Naive B cell (primary cell): ENCODE measurements at places on chromosomes 1 and 21.

GRCh38 chr1:29459620-29459945, 223.3 kb downstream of the PTPRU start:
- DNase-seq, result no peak

DNA sequence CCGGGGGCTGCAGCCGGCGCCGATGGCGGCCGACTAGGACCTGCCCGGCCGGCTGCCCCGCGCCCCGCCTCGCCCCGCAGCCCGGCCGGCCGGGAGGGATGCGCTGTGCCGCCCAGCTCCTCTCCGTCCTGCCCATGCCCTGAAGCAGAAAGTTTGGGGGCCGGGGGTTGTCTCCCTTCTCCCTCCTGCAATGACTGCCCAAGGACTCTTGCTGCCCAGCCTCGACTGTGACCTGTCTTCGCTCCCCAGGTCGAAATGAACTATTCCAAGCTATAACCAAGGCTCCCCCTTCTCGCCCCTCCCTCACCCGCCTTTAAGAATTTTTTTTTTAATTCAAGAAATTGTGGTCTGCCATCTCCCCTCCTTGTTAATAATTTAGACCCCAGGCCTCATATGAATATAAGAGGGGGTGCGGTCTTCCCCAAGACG, 361 bp downstream of the TMCC2 start:
- no peak for DNase-seq

GRCh38 chr1:63835128-63835527, 61.3 kb downstream of the ROR1 start:
- DNase-seq, result no peak

DNA sequence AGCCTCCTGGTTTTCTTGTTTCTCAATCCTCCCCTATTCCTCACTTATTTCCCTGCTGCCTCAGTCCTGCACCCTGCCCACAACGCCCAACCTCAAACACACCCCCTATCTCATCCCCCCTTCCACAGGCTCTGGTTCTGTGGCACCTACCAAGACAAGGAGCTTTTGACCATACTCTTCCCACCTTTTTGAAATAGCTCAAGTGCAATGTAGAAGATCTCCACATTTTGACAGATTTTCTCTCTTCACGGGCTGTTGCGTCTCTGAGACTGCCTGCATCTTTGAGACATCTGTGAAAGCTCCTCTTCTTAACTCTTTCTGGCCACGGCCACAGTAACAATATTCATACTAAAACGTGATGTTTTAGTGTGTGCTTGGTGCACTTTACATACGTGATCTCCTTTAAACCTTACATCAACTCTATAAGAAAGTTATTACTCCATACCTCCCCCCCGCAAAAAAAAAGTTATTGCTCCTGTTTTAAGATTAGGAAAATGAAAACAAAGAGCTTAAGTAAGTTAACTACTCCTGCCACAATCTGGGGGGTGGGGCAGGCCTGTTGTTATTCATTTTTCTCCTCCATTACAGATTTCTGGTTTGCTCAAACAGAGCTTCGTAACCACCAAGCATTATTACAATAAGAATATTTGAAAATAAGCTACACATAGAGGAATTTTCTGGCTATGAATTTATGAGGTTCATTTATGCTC, 1.8 kb upstream of the SERBP1 start:
- DNase-seq, result no peak

DNA sequence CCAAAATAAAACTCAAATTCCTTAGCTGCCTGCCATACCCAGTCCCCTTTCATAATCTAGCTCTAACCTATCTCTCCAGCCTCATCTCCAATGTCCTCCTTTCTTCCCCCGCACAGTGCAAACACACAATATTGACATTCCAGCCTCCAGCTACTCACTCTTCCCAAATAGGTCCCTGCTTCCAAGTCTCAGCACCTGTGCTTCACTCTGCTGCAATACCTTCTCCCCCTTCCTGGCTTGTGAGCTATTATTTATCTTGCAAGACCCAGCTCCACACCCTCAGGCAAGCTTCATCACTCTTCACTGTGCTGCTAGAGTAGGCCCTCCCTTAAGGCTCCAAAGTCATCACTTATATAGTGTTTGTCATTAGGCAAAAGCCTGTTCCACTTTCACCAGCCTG, 9.7 kb downstream of the PLPP3 start:
- no peak for DNase-seq

DNA sequence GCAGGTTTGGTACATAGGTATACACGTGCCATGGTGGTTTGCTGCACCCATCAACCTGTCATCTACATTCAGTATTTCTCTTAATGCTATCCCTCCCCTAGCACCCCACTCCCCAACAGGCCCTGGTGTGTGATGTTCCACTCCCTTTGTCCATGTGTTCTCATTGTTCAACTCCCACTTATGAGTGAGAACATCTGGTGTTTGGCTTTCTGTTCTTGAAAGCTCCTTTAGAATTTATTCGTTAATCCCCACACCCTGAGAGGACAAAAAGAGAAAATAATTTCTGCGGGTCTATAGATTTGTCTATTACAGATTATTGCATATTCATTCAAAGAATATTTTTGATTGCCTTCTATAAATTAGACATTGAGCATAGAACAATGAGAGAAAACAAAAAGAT, 455.5 kb downstream of the PLPP3 start:
- DNase-seq, result no peak

DNA sequence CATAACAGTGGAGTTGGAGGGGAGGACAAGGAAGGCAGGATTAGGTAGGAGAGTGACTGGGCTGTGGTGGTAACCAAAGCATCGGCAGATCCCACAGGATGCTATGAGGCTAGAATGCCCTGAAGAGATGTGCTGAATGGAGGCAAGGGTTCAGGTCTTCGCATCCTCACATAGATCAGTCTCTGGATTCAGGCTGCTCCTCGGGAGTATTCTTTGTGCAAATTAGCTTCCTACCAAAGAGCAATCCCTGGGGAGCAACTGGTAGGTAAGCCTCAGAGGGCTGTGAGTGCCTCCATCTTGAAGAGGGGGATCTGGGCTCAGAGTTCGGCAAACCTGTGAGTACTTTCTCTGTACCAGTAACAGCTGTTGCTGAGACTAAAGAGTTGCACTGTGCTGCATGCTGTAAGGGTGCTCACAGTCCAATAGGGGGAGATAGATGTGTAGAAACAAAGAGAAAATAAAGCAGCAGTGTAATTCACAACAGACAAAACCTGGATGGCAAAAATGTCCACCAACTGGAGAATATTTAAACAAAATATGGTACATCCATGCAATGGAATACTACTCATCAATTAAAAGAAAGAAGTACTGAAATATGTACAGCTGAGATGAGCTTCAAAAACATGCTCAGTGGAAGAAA, 322.4 kb upstream of the DEPDC1 start:
- DNase-seq, result no peak

DNA sequence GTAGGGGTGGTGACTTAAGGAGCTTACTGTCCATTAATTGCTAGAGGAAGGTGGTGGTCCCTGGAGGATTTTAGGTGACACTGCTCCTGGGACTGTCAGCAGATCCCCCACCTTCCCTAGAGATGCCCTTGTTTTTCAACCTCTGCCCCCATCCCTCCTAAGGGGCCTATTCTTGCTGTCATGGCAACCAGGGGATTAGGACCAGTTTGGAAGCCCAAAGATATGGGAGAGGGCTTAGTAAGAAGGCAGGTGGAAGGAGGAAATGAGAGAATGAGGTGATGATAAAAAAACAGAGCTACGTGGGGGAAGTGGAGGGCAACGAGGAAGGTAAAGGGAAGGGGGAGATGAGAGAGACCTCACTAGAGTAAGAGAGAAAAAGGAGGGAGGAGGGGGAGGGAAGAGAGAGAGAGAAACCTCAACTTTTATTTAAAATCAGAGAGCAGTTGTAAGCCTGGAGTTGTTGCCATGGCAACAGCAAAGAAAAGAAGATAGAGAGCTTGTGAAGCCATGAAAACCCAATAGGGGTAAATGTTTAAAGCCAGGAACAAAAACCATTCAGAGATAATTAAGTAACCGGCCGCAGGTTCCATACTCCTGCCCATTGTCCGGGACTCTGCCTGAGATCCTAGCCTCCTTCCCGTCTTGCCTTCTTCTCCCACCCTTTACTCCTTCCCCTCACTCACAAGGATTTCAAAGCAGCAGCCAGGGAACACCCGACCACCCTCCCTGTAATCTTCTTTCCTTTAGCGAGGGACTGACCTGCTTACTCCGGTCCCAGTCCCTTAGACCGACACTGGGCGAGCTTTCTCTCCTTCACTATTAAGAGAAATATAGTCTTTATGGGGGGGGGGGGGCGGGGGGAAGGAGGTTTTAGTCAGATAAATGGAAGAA, 20.6 kb downstream of the KIRREL1 start:
- no peak for DNase-seq

DNA sequence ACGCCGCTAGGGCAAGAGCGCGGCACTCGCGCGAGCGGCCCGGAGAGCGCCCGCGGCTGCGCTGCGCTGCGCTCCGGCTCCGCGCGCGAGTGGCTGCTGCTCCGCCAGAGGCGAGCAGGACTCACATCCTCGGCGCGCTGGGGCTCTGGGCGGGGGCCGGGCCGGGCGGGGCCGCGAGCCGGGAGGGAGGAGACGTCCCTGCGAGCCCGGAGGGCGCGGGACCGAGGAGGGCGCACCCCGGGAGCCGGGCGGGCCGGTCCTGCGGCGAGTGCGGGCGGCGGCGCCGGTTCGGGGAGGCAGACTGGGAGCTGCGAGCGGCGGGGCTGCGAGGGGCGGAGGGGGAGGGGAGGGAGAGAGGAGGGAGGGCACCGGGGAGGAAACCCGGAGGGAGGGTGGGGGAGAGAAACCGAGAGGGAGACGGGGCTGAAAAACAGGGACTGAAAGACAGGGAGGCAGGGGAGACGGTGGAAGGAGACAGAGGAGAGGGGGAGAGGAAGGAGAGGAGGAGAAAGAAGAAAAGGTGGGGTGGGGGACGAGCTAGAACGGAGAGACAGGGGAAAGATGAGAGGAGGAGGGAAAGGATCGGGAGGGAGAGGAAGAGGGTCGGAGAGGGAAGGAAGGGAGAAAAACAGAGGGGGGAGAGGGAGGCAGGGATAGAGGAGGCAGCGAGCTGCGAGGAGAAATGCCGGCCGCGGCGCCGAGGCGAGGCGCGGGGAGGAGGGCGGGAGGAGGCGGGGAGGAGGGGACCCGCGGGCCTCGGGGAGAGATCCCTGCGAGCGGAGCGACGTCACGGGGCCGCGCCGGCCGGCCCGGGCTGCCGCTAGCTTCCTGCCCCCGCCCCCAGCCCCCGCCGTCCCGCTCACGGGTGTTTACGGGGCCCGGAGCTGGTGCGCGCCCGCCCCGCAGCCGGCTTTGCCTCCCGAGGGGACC, at the start of gene CAMK2N1:
Gene CAMK2N1, minus strand, starts transcription at position 684 of the 930 bp plus-strand sequence. CDS start 831 bp downstream, outside the sequence.
- DNase-seq, result peak; percentile 21

- DNase-seq, result no peak
These were observed 56.6 kb upstream of the ID3 start for GRCh38 chr1:23615852-23616251.

DNA sequence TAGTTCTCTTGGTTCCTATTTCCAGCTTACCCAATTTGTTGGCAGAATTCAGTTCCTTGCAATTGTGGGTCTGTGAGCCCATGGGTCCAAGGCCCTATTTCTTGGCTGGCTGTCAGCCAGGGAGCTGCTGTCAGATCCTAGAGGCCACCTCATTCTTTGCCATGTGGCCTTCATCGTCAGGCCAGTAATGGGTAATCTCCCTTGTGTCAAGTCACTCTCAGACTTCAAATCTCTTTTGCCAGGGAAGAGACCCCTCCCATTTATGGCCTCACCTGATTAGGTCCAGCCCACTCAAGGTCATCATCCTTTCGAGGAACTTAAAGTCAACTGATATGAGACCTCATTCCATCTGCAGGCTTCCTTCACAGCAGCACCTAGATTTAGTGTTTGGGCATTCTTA, 17.9 kb downstream of the OBSCN start:
- no peak for DNase-seq

DNA sequence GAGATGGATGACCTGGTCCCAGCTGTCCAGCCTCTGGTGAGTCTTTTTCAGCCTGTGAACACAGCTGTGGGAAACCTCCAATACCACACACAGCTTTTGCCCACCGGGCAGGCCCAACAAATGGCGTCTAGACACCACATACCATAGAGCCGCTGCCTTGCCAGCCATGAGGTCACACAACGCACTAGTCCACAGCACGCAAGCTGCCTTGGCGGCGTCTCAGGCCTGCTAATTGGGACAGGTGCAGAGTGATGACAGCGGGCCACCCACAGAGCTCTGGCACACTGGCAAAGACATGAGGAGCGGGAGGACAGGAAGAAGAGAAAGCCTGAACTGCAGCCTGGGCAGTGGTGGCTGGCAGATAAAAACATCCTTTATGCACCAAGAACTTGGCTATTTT, 125.5 kb downstream of the ADAMTS1 start:
- no peak for DNase-seq

GRCh38 chr1:158200527-158200926, 19.8 kb downstream of the CD1D start:
- DNase-seq, result no peak

- no peak for DNase-seq
These were observed 8.0 kb downstream of the CR1 start for GRCh38 chr1:207503950-207504349.

- no peak for DNase-seq
These were observed 48.3 kb downstream of the CTTNBP2NL start for GRCh38 chr1:112444269-112444668.

DNA sequence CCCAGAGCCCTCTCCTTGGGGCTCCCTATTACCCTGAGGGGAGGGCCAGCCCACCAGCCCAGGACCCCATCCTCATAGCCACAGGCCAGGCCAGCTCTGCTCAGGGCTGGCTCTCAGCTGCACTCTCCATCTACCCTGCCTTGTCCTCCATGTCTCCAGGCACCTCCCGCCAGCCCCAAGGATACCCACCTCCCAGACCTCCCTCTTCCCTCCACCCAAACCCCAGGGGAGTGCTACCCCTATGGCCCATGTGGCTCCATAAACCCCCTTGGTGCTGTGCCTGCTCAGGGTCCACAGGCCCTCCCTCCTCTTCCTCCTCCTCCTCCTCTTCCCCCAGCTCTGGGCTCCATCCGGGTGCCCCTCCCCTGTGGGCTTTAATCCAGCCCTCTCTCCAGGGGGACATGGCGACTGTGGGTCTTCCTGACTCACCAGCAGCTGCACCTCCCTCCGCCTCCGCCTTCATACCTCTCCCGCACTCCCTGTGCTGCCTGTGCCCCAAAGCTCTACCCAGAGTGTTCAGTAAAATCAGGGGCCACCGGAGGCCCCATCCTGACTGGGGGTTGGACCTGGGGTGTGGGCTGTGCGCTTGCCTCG, 9.1 kb downstream of the YBEY start:
- no peak for DNase-seq

DNA sequence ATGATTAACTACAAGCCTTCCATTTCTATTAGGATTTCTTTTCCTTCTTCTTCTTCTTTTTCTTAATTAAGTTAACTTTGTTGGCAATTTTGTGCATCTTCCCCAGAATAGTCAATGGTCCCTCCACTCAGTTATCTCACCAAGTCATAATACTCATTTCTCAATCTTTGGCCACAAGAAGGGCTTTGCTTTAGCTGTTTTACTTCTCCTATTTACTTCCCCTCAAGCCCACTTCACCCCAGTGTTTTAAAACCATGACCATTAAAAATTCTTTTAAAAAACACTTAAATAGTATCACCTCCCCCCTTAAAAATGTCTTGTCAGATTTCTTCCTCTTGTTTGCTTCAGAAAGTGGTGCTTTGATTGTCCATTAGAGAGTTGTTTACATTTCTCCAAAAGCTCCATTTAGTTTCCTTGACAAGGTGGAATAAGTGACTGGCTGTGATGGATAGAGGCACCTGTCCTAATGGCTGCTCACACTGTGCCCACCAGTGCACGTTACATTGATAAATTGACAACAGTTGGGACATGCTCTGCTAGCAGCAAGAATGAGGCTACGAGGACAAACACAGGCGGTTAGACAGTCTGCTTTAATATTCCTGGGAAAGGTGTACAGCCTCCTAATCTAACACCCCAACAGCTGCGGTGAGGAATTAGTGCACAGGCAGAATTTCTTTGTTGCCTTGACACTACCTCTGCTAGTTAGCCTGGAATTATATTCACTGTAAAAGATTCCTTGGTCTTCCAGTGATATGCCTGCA, 354.7 kb downstream of the LMO4 start:
- DNase-seq, result no peak
